ENCODE measurements at places on chromosomes 7 and 10. TPM values are rescaled to one million over a fixed set of nuclear protein-coding genes. Genes with fewer than 3 reads are reported as not detected.

Gene KLF14
- total RNA-seq = 1.2 TPM

Gene NOD1
- 15.2 TPM for total RNA-seq

Gene NKX1-2
- total RNA-seq = not detected

Gene ASB10
- 3.4 TPM for total RNA-seq

Gene CLRN3
- 6.5 TPM for total RNA-seq

Gene IFIT1B
- total RNA-seq = 3.0 TPM

Gene FAM25A
- not detected for total RNA-seq

Gene ADRA2A
- total RNA-seq = 7.1 TPM

Gene CD36
- 133 TPM for total RNA-seq

Gene RAB19
- total RNA-seq = 4.7 TPM

Gene GTF2IRD1
- 39.9 TPM for total RNA-seq

Gene UPK3BL2
- total RNA-seq = 17.8 TPM

Gene METTL27
- 19.3 TPM for total RNA-seq

Gene FZD1
- 78.3 TPM for total RNA-seq

Gene OR2A12
- total RNA-seq = not detected

Gene HOXA6
- total RNA-seq = 72.5 TPM

Gene FAM170B
- not detected for total RNA-seq

Gene CAV2
- 36.4 TPM for total RNA-seq

Gene EGR2
- 0.76 TPM for total RNA-seq

Gene CYP2C9
- total RNA-seq = 2.9 TPM

Gene HTRA1
- 73.6 TPM for total RNA-seq

Gene POM121
- total RNA-seq = 20.3 TPM

Gene SPOCK2
- total RNA-seq = 73.7 TPM

Gene LRIT1
- total RNA-seq = not detected

Gene CLCN1
- 3.9 TPM for total RNA-seq

Gene PGAM2
- 102 TPM for total RNA-seq

Gene EMX2
- total RNA-seq = 20.0 TPM

Gene FGL2
- 97.6 TPM for total RNA-seq

Gene ZNF467
- 20.4 TPM for total RNA-seq

Gene MLXIPL
- total RNA-seq = 9.3 TPM
